Chondrocyte (in vitro differentiated cells): ENCODE measurements at places on chromosomes 5 and 9. TPM values are rescaled to one million over a fixed set of nuclear protein-coding genes. Genes with fewer than 3 reads are reported as not detected.

DNA sequence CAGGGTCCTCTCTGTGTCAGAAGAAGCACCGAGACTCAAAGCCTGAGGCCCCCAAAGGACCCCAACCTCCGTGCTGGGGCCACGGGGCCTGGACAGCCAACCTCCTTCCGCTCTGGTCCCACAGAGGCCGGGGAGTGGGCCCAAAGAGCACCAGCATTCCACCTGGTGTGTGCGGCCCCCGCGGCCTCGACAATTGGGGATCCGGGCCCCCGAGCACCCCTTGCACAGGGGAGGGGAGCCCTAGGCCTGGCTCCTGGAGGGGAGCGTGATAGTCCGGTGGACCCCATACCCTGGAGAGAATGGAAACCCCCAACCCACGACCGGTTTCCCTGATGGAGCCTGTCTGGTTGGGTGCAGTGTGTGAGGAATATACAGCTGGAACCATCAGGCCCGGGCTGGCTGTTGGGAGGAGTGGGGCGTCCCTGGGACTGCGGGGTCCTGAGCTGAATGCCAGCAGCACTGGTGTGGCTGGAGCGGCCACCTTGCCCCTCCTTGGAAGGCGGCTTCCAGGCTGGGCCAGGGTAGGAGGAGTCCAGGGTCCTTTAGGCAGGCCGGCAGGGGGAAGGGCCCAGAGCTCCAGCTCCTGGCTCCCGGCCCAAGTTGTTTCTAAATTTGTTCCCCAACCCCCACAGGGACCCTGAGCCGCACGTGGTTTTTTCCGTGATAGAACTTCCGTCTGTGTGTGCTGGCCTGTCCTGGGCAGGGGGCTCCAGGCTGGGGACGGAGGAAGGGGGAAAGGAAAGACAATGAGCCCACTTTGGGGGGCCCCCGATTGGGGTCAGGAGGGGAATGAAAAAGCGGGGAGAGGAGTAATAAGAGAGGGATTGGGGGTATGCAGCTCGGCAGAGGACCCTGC lies 825 bp upstream of the TOR4A start:
- DNase-seq, result peak; percentile 94
- peak overlapping the region; percentile 61 for H3K4me3 ChIP-seq
- peak overlapping the region; percentile 91 for H3K27ac ChIP-seq
- peaks cover 3% of the 10 kb centered on the region for H3K36me3 ChIP-seq
- H3K4me1 ChIP-seq, result peaks cover 34% of the 10 kb centered on the region

DNA sequence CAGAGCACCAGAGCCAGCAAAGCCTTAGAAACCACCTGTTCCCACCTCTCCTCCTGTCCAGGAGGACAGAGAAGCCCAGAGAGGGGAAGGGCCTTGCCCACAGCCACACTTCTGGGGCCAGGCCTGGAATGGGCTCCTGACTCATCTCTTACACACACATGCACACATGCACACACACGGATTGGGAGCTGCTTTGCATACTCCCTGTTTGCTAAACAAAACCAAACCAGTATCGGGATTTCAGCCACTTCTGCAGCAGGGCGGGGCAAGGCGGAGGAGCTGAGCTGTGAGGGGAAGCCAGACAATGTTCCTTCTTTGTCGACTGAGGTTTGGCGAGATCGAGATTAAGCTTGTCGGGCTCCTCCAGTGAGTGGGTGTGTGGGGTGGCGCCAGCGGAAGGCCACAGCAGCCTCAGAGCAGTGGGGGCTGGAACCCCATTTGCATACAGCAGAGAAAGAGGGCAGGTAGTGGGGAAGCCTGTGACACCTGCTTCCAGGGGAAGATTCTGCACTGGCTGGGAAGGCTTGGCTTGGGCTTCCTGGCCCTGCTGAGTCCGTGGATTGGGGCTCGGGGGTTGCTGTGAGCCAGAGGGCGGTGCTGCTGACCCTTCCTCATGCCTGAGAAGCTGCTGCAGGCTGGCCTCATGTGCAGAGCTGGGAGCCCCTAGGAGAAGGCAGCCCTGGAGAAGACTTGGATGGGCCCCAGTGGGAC lies 16.1 kb downstream of the GFI1B start:
- no peaks in the 10 kb centered on the region for H3K36me3 ChIP-seq
- peaks cover 43% of the 10 kb centered on the region for H3K27me3 ChIP-seq
- H3K27ac ChIP-seq, result no peak overlapping the region
- peak; percentile 52 for DNase-seq
- H3K4me3 ChIP-seq, result no peak overlapping the region

DNA sequence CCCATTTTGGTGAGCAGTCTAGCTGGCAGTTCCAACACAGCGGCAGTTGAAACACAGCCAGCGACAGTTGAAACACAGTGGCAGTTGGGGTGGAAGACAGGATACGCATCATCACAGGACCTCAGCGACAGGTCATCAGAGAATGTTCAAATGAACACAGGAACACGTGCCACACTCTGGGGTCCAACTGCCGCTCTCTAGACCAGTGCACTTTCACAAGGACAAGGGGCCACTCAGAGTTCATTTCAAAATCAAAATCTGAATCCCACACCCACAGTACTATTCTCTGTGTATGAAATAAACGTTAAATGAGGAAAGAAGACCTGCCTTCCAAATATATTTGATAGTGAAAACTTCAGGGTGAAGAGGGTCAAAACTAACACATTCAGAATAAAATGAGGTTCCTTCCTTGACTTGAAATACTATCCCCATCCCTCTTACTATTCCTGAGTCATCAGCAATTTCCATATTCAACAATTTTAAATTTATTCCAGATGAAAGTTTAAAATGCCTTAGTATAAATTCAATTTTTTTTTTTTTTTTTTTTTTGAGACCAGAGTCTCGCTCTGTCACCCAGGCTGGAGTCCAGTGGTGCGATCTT lies 53.0 kb upstream of the SIMC1 start:
- DNase-seq, result no peak
- H3K27me3 ChIP-seq, result peaks cover 33% of the 10 kb centered on the region
- peaks cover 4% of the 10 kb centered on the region for H3K4me1 ChIP-seq
- H3K36me3 ChIP-seq, result no peaks in the 10 kb centered on the region

- H3K36me3 ChIP-seq, result no peaks in the 10 kb centered on the region
- no peak overlapping the region for H3K4me3 ChIP-seq
- peaks cover 9% of the 10 kb centered on the region for H3K4me1 ChIP-seq
Measured at GRCh38 chr5:91266184-91266705, 116.9 kb downstream of the ARRDC3 start.

FBP1 gene
- total RNA-seq, result not detected in 3 replicates

APBA1 gene
- total RNA-seq, result 6.9 to 12.5 TPM (median 12.3 TPM) in 3 replicates

EEIG1 gene
- 39.4 to 63.0 TPM (median 61.8 TPM) in 3 replicates for total RNA-seq

ARID3C gene
- total RNA-seq, result 0.20 TPM in 1 of 3 replicates, not detected in the others

PHF24 gene
- total RNA-seq, result 0.30 to 1.0 TPM in 2 of 3 replicates, not detected in the other

GRCh38 chr9:4515958-4516375 lies 25.7 kb downstream of the SLC1A1 start:
- no peaks in the 10 kb centered on the region for H3K4me1 ChIP-seq
- no peak for DNase-seq
- peaks cover 8% of the 10 kb centered on the region for H3K36me3 ChIP-seq
- no peak overlapping the region for H3K27ac ChIP-seq

DNA sequence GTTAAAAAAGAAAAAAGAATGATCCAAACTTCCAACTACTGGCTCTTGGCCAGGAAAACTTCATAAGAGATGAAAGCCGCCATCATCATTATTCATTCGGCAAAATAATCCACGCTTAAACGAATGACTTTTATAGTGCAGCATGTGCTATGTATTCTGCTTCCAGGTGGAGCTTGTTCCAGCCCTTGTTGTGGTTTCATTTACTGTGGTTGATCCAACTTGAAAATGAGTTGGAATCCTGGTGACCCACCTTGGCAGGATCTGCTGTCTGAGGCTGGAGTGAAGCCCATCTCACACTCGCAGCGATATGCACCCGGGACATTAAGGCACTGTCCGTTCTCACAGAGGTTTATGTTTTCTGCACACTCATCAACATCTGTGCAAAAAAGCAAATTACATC lies 209.6 kb downstream of the FBN2 start:
- H3K27ac ChIP-seq, result no peak overlapping the region
- no peak for DNase-seq
- H3K4me1 ChIP-seq, result no peaks in the 10 kb centered on the region
- peaks cover 66% of the 10 kb centered on the region for H3K36me3 ChIP-seq
- no peak overlapping the region for H3K4me3 ChIP-seq

- no peak overlapping the region for H3K4me3 ChIP-seq
- H3K36me3 ChIP-seq, result no peaks in the 10 kb centered on the region
- no peak overlapping the region for H3K27ac ChIP-seq
- no peaks in the 10 kb centered on the region for H3K4me1 ChIP-seq
Measured at GRCh38 chr5:107437986-107438510, 232.7 kb downstream of the EFNA5 start.
